ENCODE measurements at places on chromosomes 11 and 22. TPM values are rescaled to one million over a fixed set of nuclear protein-coding genes. Genes with fewer than 3 reads are reported as not detected.

Gene CHST1
- total RNA-seq, result 1.5 TPM

Gene GPR83
- total RNA-seq, result not detected

Gene THOC5
- total RNA-seq, result 64.8 TPM

Gene RAB38
- total RNA-seq, result 0.59 TPM

Gene TOMT
- total RNA-seq, result not detected

DNA sequence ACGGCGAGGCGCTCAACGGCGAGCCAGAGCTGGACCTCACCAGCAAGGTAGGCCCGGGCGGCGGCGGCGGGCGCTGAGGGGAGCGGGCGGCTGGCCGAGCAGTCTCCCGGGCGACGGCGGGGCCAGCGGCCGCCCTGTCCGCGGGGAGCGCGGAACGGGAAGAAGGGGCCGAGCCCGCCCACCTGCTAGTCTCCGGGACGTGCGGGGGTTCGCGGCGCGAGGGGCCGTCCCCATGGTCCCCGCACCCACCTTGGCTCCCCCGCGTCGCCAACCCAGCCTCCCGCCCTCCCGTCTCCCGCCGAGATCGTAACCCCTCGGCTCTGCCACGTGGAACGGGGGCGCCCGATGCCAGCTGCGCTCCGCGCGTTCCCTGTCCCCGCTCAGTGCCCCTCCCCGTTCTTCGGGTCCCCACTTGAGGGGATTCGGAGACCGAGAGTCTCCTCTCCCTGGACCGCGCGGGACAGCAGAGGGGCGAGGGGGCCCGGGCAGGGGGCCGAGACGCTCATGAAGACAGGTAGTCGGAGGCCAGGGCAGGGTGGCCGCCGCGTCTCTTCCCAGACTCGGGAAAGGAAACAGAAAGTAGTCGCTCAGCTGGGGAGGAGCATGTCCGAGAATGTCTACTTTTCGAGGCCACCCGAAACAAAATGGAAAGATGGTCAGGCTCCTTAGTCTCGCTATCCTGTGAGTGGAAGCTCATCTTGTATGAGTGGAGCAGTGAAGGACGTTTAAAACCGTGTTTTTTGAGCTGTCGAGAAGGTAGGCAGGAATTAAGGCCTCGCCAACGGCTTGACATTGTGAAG, 557 bp downstream of the GTPBP1 start:
- H3K4me1 ChIP-seq, result peaks cover 26% of the 10 kb centered on the region
- peak; percentile 89 for DNase-seq
- H3K4me3 ChIP-seq, result peak overlapping the region; percentile 90
- peak overlapping the region; percentile 59 for H3K27ac ChIP-seq
- H3K36me3 ChIP-seq, result peaks cover 12% of the 10 kb centered on the region

DNA sequence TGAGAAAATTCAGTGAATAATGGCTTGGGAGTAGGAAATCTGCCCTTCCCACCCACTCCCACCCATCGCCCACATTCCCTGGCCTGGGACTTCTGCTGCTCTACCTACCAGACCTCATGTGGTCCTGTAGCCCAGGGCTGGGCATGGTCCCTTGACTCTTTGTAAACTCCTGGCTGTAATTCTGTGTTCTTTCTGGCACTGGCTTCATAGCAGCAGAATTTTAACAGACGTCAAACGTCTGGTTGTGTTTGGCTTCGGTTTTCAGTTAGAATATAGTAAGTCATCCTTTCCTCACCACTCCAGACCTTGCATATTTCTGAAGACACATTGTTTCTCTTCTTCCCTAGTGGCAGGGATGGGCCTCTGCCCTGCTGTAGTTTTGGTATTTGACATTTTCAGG, 210.6 kb downstream of the CSNK2A3 start:
- H3K4me3 ChIP-seq, result no peak overlapping the region
- no peaks in the 10 kb centered on the region for H3K36me3 ChIP-seq
- peaks cover 13% of the 10 kb centered on the region for H3K27me3 ChIP-seq
- H3K27ac ChIP-seq, result no peak overlapping the region
- H3K4me1 ChIP-seq, result no peaks in the 10 kb centered on the region
- DNase-seq, result no peak

GRCh38 chr11:1559111-1559951, 12.7 kb downstream of the DUSP8 start:
- H3K27ac ChIP-seq, result peak overlapping the region; percentile 68
- no peak overlapping the region for H3K4me3 ChIP-seq
- H3K4me1 ChIP-seq, result peaks cover 15% of the 10 kb centered on the region
- no peaks in the 10 kb centered on the region for H3K27me3 ChIP-seq

DNA sequence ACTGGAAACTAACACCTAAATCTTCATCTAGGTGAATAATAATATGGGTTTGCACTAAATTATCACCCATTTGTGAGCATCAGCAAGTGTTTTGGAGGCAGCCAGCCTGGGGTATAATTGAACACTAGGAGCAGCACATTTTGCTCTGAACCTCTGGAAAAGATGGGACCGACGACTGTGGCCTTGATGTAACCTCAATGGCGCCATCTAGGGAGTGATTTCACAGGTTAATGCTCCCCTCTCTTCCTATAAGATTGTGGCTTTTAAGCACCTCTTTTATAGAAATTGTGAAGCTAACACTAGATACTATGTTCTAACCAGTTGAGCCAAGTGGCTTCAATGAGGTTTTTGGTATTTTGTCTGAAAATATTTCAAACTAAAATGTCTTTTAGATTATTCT, 203.7 kb downstream of the NELL1 start:
- no peaks in the 10 kb centered on the region for H3K27me3 ChIP-seq
- H3K4me1 ChIP-seq, result no peaks in the 10 kb centered on the region
- H3K27ac ChIP-seq, result no peak overlapping the region
- no peak overlapping the region for H3K4me3 ChIP-seq
- DNase-seq, result no peak

Data from osteoblast (primary cell).